ENCODE measurements at places on chromosomes 5 and 9. TPM values are rescaled to one million over a fixed set of nuclear protein-coding genes. Genes with fewer than 3 reads are reported as not detected.

GRCh38 chr5:5295351-5295750, 127.1 kb upstream of the ICE1 start:
- DNase-seq, result no peak

- no peak for DNase-seq
Measured at GRCh38 chr5:172616730-172617129, 24.3 kb upstream of the NEURL1B start.

FLT4 gene
- total RNA-seq, result 18.2 TPM

BRINP1 gene
- 0.58 TPM for total RNA-seq

DNA sequence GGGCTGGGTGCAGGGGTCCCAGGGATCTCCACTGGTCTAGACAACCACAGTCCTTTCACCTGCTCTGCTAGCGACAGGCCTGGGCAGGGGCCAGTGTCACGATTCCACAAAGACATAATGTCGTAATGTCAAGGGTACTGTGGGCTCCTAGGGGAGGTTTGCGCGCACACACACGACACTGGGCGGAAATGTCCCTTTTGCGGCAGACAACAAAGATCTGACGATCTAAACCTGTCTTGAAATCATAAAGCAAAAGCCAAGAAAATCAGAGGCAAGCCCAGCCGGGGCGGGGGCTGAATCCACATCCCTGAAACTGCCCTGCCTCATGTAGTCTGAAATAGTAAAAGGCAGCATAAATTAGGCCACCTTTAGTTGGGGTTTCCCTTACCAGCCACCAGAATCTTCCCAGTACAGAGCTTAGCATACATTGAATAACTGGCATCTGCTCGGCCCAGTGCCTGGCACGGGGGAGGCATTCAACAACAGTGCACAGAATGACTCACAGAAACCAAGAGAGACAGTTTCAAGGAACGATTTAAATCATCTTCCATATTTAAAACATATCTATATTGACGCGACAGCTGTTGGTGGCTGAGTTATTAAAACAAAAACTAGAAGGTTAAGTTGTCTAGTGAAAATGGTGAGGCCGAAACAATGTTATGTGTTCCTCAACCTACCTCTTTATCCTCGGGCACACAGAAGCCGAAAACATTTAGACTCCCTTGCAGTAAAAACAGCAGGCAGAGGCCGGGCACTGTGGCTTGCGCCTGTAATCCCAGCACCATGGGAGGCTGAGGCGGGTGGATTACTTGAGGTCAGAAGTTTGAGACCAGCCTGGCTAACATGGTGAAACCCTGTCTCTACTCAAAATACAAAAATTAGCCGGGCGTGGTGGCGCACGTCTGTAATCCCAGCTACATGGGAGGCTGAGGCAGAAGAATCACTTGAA, 151.0 kb downstream of the MYO10 start:
- DNase-seq, result no peak

SLC45A2 gene
- total RNA-seq, result not detected

DNA sequence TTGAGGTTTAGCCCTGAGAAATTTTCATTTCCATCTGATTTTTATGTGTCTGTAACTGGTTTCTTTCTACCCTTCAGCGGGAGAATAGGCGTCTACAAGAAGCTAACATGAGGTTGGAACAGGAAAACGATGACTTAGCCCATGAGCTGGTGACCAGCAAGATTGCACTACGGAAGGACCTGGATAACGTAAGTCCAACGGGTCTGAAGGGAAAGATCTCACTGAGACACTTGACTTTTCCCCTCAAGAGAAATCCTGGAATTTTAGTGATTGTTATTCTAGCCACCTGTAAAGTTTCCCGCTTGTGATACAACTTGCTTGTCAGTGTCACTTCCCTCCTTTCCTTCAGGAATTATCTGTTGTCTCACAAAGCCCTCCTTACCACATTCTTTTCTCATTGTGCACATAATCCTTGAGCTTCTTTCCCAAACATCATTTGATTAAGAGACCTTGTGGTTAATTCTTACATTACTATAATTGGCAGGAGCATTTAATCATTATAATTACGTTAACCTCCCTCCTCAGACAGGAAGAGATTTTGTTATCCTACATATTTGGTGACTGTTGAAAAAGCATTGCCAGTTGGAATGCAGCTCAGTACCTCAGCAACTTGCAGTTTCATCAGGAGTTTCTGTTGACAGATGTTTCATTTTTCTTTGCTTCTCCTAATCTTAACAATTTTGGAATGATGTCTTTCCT, 56.9 kb downstream of the GPR21 start:
- DNase-seq, result no peak

Data from urinary bladder (tissue), 4 donors.